NCI-H187 (cell line): ENCODE measurements at places on chromosomes 3 and 15.

- DNase-seq = no peak
Observed at GRCh38 chr15:62931650-62932049, 110.9 kb upstream of the TPM1 start.

GRCh38 chr15:36401586-36401966, 177.8 kb upstream of the CDIN1 start:
- DNase-seq = no peak

DNA sequence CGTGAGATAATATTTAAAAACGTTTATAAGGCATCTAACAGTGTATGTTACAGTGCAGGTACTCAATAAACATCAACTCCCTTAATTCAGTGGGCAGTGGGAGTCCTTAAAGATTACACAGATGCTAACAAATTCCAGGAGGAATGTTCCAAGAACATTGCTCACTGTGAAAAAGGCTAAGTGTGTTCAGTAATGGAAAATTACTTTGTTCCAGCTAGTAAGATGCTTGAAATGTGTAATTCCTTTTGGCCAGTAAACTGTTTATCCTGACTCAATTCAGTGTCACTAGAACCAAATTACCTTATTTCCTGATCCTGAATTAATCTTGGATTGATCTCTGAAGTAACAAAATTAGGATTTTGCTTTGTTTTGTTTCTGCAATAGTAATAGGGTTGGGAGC, 54.2 kb upstream of the SEMA6D start:
- no peak for DNase-seq

DNA sequence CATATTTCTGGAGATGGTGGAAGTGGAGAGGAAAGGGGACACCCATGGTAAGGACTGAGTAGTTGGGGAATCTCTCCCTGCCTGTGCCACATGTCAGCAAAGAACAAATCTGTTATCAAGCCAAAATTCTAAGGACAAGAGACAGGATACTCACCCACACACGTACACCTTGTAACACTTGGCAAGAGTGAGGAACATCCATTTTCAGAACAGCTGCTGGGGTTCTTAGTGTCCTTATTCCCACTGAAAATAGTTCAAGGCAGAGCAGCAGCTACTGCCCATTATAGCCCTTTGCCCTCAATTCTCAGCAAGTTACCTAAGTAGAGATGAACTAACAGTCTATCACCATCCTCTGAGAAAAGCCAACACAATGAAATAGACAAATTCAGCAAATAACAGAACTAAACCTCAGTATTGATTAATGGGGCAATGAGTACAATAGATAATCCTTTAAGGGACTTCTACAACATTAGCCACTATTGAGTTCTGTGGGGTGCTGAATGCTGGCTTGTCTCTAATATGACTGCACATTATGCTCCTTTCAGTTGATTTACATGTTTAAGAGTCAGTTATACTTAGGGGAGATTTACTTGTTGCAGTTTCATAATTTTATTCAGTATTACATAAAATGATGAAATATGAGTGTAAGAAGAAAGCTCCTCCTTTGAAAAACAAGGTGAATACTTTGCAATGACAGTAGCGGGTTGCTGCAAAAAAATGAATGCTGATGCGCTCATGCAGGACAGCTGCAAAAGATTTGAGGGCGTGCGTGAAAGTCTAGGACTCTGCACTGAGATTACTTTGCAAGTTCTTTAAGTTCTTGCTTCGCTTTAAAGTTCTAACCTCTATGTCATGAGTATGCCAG, 22.4 kb downstream of the SENP5 start:
- no peak for DNase-seq

DNA sequence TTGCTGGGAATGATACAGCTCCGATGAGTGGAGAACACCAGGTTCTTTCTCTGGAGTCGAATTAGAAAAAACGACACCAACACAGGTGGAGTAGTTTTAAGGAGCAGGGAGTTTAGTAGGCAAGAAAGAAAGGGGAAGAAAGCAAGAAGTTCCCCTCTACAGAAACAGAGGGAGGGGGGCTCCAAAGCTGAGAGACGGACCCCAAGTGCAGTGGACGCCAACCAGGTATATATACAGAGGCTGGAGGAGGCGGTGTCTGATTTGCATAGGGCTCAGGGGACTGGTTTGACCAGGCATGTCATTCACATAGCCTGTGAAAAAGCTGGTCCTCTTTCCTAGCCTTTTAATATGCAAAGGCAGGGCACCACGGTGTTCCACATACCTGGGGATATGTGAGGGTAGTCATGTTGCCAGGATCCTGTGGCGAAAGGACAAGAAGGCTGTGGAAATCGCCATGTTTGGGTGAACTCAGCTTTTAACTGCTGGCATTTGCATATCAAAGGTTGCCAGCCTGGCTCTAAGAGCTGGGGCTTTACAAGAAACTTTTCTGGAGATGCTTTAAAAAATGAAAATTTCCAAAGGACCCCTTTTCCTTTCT, 887.4 kb upstream of the EPHA6 start:
- no peak for DNase-seq

DNA sequence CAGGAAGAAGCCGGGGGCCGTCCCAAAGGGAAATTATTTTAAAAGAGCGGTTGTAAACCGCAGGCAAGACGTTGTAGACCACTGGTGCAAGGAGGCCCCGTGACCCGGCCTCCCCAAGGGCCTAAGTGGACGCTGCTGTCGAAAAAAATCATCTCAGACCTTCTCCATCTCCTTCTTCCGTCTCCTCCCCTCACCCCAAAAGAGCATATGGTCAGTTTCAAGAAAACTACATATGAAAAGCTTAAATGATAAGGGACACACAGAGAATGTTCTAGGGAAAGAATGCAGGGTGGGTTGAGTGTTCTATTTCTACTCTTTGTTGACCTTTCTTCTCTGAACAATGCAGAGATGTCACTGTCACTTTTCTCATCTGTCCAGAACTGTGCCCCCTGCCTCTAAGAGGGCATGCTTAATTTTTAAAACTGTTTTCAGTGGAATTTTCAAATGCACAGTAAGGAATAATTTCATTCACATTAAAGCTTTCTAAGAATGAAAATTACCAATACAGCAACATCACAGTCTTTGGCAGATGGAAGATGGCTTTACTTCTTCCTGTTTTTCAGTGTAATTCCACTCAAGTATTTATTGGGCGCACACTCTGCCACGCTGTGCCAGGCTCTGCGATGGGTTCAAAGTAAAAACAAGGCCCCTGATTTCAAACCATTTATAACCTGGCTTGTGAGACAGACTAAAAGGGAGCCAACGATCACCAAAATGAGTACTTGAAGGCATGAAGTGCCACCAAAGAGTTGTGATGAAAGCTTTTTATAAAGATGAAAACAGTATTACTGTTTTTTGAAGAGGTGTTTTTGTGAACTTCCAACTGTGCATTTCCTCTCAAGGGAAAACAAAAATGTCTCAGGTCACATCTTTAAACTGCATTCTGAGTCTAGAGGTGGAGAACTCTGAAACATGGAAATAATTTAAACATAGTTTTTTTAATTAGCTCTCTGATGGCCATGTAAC, 891 bp upstream of the TOP2B start:
- DNase-seq = no peak

- no peak for DNase-seq
Observed at GRCh38 chr3:111729087-111729846, 129.8 kb upstream of the PHLDB2 start.

DNA sequence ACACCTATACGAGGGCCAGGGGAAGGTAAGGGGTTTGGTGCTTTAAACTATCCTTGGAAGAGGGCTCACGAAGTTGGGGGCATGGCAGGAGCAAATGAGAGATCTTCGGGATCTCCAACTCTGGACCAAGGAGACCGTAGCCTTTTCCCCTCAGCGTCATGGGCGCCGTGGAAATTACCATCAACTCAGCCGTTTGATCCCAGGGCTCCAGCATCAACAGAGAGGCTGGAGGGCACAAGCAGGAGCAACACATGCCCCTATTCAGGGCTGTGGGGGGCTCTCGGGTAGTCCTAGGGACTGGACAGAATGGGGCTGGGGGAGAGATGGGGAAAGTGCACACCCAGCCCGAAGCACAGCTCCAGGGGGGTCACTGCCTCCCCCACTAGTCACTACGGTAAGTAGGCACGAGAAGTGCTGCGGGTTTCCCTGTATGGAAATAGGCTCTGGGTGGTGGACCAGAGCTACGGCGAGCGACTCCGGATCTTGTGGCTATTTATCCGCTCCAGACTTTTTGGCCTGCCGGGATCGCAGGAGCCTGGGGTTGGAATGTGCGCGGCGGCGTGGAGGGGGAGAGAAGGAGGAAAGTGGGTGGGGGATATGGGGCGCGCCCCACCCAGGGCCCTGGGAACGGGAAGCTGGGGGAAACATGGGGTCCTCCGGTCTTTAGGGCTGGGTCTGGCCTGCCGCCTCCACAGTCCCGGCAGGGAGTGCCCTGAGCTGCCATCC, 539 bp upstream of the LAMB2 start:
- peak; percentile 1 for DNase-seq

GRCh38 chr3:57942388-57942787, 65.8 kb upstream of the FLNB start:
- no peak for DNase-seq

DNA sequence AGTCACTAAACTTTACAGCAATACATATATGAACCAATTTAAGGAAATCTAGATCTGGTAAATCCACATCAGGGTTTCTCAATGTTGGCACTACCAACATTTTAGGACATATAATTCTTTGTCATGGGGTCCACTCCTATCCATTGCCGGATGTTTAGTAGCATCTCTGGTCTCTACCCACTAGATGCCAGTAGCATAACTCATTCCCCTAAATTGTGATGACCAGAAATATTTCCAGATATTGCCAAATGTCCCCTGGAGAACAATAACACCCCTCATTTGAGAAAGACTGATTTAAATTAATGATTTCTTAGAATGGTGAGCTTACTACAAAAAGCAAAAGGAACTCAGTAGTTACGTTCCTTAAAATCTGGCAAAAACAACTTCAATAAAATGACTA, 23.1 kb upstream of the ANKRD28 start:
- no peak for DNase-seq

DNA sequence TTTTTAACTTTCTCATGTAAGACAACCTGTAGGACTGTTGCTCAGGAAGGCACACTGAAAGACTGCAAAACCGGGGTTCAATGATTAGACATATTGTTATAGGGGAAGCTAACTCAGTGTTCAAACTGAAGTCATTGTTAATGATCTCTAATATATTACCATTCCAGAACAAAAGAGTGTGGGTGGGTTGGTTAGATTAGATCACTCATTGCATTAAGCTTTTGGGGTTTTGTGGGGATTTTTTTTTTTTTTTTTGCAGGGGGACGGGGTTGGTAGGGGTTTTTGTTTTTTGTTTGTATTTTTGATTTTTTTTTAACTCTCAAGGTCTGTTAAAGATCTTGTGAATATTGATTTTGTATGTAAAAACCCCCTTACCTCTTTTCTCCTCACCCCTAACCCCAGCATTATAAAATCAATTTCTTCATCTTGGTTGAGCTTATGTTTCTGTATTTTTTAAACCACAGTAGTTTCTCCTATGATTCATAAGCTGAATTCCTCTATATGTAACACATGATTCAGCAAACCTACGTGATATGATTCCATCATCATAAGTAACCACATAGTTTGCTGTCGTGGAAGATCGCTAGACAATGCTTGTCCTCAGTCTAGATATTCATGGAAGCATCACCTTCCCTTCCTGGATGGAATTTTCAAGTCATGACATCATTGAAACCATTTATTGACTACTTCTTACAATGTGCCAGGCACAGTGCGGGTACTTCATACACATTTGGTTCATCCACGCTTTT, 544.1 kb upstream of the MDFIC2 start:
- no peak for DNase-seq

DNA sequence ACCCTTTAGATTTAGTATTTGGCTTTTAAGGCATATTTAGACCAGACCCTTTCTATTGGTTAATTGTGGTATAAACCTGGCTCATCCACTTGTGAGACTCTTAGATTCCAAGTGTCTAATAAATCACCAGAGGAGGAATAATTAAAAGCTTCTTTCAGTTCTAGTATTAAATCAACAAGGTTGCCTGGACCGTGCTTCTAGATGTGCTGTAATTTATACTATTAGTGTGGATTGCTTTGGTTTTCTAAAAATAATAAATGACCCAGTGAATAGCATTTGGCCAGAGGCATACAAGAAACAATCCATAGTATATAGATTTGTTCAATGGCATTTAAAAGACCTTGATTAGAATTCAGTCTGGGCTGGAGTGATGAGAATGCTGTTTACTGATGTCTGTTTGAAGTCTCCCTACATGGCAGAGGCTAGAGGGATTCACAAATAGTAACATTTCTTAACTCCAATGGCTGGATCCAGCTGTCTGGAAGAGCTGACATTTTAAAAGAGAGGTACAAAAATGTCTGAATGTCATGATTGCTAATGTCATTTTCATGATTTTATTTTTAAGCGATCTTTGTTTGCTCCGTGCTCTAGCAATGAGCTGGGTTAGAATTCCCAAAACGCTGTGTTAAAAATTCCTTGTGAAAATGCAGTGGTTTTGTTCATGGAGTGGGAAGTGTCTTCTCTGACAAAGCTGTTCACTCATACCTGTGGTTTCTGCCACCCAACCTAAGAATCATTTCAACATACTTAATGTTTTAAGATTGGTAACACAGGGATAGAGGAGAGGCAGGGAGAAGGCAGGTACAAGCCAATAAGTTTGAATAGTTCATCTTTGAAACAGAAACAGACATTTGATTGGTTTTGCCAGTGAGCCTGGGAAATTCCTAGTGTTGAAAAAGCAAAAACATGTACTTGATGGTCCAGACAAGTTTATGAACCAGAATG, 89.9 kb downstream of the RBMS3 start:
- no peak for DNase-seq

DNA sequence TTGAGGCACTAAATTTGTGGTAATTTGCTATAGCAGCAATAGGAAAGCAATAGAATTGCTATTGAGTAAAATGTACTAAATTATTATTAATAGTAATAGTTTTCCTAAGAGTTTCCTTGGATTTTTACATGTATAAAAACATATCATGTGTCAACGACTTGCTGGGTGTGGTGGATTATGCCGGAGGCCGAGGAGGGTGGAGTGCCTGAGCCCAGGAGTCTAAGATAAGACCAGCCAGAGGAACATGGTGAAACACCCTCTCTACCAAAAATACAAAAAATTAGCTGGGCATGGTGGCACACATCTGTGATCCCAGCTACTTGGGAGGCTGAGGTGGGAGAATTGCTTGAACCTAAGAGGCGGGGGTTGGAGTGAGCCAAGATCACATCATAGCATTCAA, 749.9 kb downstream of the TBL1XR1 start:
- DNase-seq = no peak

DNA sequence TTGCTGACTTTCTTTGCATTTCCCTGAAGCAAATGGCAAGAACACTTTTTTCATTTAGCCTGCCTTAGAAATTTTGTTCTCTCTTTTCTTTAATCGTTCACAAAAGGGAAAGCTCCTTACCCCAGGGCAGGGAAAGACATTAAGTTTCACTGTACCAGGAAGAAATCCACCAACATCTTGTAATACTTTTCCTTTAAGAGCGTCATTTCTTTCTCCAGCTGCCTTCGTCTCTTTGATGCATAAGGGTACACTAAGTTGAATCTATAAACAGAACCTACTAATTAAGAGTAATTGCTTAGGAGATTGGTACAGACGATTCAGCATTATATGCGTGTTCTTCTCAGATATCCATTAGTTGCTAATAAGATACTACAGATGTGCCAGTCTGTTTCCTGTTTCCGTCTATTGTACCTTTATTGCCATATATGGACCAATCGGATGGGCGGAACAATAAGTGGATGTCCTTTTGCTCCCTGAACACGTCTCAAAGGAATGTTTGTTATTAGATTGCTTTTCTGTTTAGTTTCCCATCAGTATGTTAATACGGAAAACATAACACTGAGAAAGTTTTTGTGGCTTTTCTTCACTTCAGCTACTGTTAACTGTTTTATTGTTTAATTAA, 276.7 kb upstream of the RARB start:
- DNase-seq = no peak
